ENCODE measurements at places on chromosomes 6 and 20.

- no peak for DNase-seq
These were observed 21.8 kb upstream of the BTBD3 start for GRCh38 chr20:11895861-11896387.

GRCh38 chr6:11748591-11749210, 29.9 kb downstream of the ADTRP start:
- DNase-seq = no peak

DNA sequence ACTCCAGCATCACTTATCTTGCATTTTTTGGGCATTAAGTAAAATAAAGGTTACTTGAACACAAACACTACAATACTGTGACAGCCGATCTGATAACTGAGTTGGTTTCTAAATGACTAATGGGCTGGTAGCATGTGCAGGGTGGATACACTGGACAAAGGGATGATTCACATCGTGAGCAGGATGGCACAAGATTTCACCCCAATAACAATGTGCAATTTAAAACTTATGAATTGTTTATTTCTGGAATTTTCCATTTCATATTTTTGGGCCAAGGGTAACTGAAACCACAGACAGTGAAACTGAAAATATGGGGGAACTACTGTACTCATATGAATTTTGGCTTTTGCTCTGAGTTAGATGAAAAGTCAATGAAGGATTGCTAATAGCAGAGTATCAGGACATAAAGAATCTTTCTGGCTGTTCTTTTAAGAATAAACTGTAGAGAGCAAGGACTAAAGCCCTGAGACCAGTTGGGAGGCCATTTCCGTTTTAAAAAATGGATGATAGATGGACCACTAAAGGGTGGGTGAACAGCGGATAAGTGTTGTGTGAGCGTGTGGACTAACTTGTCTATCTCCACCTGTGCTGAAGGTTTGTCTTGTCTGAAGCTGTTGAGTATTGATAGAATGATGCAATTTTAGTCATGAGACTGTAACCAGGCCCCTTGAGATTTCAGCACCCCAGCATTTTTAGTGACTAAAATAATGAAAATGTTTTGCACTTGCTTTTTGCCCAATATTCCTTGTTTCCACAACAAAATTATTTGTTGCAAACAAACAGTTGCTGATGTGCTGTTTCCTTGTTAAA, 8.2 kb downstream of the SPINT3 start:
- no peak for DNase-seq

DNA sequence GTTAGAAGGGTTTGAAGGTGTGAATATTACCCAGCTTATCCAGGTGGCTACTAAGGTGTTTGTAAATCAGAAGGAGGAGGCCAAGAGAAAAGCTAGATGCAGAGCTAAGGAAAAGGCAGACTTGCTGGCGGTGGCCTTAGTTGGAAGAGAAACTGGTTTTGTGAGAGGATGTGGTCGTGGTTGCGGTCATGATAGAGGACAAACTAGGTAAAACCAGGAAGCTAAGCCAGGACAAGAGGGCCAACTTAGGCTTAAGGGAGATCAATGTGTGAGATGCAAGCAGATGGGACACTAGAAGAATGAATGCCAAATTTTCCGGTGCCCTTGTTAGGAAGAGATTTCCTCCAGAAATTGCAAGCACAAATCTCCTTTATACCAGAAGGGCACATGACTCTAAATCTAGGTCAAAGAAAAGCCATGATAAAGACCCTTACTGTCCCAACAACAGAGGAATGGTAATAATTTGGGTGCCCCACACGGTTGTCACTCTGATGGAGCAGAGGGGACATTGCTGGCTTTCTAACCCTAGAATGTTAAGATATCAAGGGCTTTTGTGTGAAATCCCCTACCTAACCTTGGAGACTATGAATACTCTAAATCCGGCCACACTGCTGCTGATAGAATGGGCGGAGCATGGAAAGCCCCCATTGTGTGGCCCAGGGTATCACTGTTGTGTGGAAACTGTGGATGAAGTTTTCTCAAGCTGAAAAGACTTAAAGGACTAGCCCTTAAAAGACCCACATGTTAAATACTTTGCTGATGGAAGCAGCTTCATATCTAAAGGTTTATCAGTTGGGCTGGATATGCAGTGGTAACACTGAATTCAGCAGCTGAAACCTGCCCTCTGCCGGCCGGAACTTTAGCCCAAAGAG, 7.8 kb downstream of the IL22RA2 start:
- DNase-seq = no peak

- no peak for DNase-seq
These were observed 4.0 kb upstream of the TULP1 start for GRCh38 chr6:35516712-35517111.

- DNase-seq = no peak
These were observed 68.7 kb upstream of the CD83 start for GRCh38 chr6:14048837-14049236.

- DNase-seq = no peak
These were observed 20.1 kb downstream of the DEK start for GRCh38 chr6:18244251-18244650.

- no peak for DNase-seq
These were observed 173.2 kb downstream of the BTBD3 start for GRCh38 chr20:12090920-12091319.

DNA sequence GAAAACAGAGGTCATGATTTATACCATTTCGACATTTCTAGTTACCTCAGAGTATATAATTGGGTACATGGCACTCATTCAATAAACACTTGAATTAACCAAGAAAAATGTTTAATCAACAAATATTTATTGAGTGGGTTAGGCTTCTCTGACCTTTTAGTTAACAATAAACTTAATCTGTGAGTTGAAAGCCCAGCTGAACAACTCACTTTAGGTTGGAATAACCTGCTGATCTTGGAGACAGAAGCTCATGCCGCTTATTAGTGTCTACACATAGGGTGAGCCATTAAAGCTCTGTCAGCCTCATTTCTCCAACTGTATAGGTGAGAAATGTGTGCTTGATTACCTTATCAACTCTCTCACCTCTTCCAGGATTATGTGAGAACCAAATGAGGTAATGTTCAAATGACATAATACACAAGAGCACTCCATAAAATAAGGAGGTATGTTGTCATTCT, 98.2 kb upstream of the DTNBP1 start:
- DNase-seq = no peak

GRCh38 chr6:119637768-119638167, 288.2 kb upstream of the MAN1A1 start:
- DNase-seq = no peak

- DNase-seq = no peak
These were observed 47.2 kb downstream of the KCNS1 start for GRCh38 chr20:45053430-45054351.
